ENCODE measurements at places on chromosomes 11 and 22.

DNA sequence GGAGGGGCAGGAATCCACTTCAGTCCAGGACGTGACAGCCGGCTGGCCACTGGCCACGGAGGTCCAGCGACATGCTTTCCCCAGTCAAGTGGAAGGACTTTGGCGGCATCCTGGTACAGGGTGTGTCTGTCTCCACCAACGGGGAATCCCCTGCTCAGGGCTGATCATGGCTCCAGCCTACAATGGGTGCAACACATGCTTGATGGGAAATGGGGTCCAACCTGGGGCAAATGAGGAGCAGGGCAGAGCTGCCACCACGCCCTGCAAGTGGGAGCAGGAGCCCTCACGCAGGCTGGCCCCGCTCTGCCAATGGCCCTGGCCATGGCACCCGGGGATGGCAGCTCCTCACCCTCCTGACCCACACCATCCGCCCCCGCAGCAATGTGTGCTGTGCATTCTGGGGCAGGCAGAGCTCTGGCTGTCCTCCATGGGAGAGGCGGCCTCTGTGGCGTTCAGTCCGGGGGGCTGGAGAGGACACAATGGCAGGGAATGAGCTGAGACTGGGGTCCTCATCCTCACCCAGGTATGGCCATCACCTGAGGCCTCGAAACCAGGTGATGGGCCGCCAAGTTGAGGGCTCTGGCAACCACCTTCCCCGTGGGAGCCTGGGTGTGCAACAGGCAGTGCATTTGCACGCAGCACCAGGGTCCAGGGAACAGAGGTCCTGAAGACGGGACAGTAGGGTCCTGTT, 5.8 kb upstream of the SEPTIN5 start:
- DNase-seq, result no peak

DNA sequence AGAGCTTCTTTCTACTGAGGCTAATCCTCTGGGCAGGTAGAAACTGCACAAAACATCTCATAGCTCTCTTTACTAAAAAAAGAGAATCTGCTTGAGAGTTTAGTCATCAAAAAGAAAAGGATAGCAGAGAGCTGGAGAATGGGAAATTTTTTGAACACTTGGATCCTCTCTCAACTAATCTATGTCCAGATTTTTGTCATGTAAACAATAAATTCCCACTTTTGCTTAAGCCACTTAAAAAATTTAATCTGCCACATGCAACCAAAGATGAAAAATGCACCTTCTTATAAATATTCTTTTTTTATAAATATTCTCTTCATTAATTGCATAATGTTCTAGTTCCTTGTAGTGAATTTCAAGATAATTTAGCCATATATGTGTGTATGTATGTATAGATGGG, 10.5 kb downstream of the OR5D16 start:
- no peak for DNase-seq

- DNase-seq, result no peak
Measured at GRCh38 chr11:77208535-77208934, 80.5 kb downstream of the MYO7A start.

GRCh38 chr22:23547818-23548500, 32.1 kb downstream of the IGLL1 start:
- no peak for DNase-seq

DNA sequence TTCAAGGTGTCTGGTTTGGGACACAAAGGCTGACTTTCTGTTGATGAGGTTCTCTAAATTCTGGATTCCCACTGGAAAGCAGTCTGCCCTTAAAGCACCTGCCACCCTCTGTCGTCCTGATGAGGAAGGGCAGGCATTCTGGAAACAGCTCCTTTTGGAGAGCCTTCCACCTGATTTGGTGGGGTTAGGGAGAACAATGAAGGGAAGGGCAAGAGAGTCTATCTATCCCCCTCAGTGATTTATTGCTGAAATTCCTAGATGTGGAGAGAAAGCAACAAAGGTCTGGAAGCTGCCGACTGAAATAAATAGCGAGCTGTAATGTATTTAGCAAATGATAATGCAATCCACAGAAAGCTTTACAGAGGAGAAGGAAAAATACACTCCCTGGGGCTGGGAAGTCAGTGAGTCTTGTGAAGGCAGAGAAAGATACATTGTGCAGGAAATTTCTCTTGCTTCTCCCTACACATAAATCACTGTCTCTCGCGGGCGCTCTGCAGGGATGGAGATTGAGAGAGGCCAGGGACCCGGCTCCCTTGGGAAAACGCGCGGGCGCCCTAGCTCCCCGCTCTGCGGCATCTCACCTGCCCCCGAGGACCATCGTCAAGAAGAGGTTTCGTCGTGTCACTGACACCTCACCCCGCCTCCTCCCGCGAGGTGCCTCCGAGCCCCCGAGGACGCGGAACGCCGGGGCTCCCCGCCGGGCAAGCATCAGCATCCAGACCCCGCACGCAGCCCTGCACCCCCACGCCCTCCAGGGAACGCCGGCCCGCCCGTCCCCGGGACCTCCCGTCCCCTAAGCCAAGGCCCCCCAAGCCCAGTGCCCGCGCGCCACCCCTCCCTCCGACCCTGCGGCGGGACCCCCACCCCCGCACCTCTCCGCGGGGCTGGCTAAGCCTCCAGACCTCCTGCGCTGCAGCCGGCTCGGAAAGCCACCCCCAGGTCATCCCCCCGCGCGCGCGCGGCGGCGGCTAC, 673 bp downstream of the CDON start:
- peak; percentile 16 for DNase-seq

DNA sequence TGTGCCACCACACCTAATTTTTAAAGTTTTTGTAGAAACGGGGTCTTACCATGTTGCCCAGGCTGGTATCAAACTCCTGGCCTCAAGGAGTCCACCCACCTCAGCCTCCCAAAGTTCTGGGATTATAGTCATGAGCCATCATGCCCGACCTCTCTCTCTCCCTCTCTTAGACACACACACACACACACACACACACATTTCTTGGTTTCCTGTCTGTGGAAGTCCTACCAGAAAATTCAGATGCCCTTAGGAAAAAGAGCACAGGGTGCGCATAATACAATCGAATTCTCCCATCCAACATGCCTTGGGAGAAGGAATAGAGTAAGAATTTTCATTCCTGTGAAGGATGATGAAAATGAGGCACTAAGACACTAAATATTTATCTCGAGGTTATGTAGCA, 10.4 kb downstream of the MICAL3 start:
- no peak for DNase-seq

- DNase-seq, result no peak
Measured at GRCh38 chr22:36326178-36327161, 61.3 kb downstream of the MYH9 start.

- no peak for DNase-seq
Measured at GRCh38 chr11:96242191-96242847, 100.7 kb downstream of the MAML2 start.

DNA sequence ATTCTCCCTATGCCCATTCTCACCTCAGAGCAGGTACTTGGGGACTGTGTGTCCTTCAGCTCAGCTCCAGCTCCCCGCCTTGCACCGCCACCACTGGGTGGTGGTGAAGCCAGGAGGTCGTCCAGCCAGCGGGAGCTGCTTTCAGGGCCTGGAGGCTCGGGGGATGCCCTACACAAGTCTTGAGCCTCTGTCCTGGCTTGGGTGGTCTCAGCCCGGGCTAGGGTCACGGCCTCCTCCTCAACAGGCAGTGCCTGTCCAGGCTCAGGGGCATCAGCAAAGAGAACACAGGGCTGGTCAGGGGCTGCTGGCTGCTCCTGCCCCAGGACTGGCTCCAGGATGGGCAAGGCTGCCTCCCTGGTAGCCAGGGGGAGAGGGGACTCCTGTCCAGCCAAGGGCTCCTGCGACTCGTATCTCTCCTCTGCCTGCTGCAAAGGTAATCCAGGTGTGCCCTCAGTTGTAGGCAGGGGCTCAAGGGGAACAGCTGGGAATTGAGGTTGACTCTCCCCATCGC, 12.2 kb downstream of the TNKS1BP1 start:
- DNase-seq, result no peak

GRCh38 chr22:26670459-26670858, 13.1 kb downstream of the MIAT start:
- no peak for DNase-seq
